ENCODE measurements at places on chromosomes 5 and 9. TPM values are rescaled to one million over a fixed set of nuclear protein-coding genes. Genes with fewer than 3 reads are reported as not detected.

Gene LRRC14B
- polyA plus RNA-seq, result not detected

Gene ARHGAP26
- polyA plus RNA-seq, result 3.1 TPM

Gene P4HA2
- 11.9 TPM for polyA plus RNA-seq

Gene C6
- 0.09 TPM for polyA plus RNA-seq

Gene PRLR
- 0.45 TPM for polyA plus RNA-seq

Gene RABEPK
- polyA plus RNA-seq, result 10.8 TPM

Gene ORM2
- polyA plus RNA-seq, result 0.12 TPM

Gene CNTNAP3B
- polyA plus RNA-seq, result 7.3 TPM

Gene WNK2
- 3.4 TPM for polyA plus RNA-seq

Gene HAVCR2
- polyA plus RNA-seq, result 0.47 TPM

Gene HTR1A
- polyA plus RNA-seq, result not detected

Gene RMI1
- polyA plus RNA-seq, result 2.3 TPM

Gene PCDHB15
- 0.37 TPM for polyA plus RNA-seq

Gene SMIM3
- 4.5 TPM for polyA plus RNA-seq

Gene ECSCR
- polyA plus RNA-seq, result 3.1 TPM

Gene PDE6A
- 1.0 TPM for polyA plus RNA-seq

Gene SLC45A2
- polyA plus RNA-seq, result not detected

Gene TSSK1B
- polyA plus RNA-seq, result 0.20 TPM

Gene TRMT10B
- polyA plus RNA-seq, result 3.8 TPM

Gene SHC3
- 0.19 TPM for polyA plus RNA-seq

Gene MUSK
- 0.14 TPM for polyA plus RNA-seq

Gene CAPSL
- not detected for polyA plus RNA-seq

Gene NUP155
- 5.1 TPM for polyA plus RNA-seq

Gene RBM27
- polyA plus RNA-seq, result 5.1 TPM

Gene FAM114A2
- polyA plus RNA-seq, result 6.2 TPM

Gene PRUNE2
- 40.7 TPM for polyA plus RNA-seq

Gene NEUROG1
- polyA plus RNA-seq, result not detected

Gene FSTL4
- 0.67 TPM for polyA plus RNA-seq

Gene TJP2
- polyA plus RNA-seq, result 63.9 TPM

Gene NSG2
- 0.04 TPM for polyA plus RNA-seq

Gene TAF11L5
- not detected for polyA plus RNA-seq

Gene SEMA6A
- 1.6 TPM for polyA plus RNA-seq

Measured in esophagus (tissue), 2 donors.